ENCODE measurements at places on chromosomes 12 and 14.

- DNase-seq, result peak; percentile 16
Observed at GRCh38 chr12:23950775-23951451, 1.4 kb upstream of the SOX5 start.

DNA sequence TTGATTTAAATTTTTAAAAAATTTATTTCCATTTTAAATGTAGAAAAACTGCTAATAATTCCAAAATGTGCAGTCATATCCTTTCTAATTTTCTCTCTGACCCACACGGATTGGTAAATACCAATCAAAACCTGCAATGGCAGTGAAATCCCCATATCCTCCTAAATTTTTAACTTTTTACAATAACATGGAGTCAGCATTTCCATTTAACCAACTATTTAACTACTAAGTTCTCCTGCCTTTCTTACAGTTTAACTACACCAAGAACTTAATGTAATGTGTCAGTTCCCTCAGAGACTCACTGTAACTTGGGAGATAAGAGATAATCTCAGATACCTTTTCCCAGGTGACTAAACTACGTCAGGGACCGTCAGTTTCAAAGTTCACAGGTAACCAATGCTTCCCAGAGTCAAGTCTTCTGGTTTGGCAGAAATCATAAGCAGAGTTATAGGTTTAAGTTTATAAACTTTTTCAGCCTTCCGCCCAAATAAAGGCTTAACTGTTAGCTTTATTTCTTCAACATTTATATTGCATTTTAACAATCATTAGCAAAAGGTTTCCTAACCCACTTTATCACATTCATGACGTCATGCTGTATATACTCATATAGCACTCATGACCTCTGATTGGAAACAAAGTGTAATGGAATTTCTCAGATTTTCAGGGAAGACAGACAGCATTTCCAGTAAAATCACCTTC, 7.6 kb downstream of the KRAS start:
- no peak for DNase-seq

- DNase-seq, result peak; percentile 68
Observed at GRCh38 chr12:96015672-96016071, 19.5 kb upstream of the HAL start.

DNA sequence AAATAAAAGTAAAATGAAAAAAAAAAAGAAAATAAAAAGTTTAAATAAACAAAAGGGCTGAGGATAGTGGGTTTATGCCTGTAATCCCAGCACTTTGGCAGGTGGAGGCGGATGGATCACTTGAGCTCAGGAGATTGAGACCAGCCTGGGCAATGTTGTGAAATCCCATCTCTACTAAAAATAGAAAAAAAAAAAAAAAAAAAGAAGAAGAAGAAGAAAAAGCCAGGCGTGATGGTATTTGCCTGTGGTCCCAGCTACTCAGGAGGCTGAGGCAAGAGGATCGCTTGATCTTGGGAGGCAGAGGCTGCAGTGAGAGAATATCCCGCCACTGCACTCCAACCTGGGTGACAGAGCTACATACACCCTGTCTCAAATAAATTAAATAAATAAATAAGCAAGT, 3.9 kb downstream of the TAOK3 start:
- no peak for DNase-seq

GRCh38 chr14:31127690-31128089, 79.9 kb downstream of the HECTD1 start:
- peak; percentile 13 for DNase-seq

- peak; percentile 88 for DNase-seq
Observed at GRCh38 chr14:85531141-85531586, 1.2 kb downstream of the FLRT2 start.

Data from choroid plexus epithelial cell (primary cell).